ENCODE measurements at places on chromosomes 13 and 19.

DNA sequence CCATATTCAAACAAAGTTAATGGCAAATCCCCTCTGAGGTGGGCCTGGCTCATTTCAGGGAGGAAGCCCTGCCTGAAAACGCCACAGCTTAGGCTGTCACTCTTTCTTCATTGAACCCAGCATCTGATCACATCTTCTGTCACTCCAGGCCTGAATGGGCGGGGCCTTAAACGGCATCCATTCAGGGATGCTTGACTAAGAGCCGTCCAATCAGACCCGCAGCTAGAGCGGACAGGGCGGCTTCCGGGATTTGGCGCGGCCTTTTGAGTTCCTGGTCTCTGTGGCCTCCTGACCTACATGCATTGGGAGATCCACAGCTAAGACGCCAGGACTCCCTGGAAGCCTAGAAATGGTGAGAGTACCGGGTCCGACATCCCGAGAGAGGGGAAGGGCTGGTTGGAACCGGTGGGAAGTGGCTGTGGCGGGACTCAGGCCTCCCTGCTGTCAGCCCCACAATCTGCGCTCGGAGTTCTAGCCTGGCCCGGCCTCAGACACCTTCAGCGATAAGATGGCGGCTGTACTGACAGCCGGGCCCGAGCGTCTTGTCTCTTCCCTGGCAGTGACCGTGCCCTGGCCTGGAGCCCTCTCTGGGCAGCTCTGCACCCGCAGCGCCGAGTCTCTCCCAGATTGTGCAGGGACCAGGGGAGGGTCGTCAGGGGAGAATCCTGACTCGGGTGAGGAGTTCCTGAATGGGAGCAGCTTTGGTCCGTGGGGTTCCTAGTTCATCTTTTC is at the start of gene ZNF723:
Gene ZNF723, plus strand, starts transcription at position 261 of the 732 bp plus-strand sequence. Its CDS starts 89 bp downstream, at position 350.
- DNase-seq, result no peak

- DNase-seq, result no peak
Observed at GRCh38 chr13:29752175-29752574, 98.2 kb downstream of the UBL3 start.

- DNase-seq, result no peak
Observed at GRCh38 chr19:41478875-41479756, 36.2 kb downstream of the ERICH4 start.

DNA sequence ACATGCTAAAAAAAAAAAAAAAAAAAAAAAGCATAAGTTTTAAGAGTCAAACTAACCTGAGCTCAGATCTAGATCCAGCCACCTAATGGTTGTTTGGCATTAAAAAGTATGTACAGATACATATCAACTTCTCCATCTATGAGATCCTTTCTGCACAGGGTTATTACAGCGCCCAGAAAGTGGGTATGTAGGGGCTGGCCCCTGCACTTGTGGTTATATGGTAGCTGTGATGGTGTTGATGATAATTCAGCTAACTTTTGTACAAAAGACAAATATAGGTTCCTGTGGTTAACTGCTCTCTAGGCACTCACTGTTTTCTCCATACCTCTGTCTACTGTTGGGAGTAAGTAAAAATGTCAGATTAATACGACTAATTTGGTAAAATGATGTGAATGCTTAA is 81.7 kb downstream of the TNFRSF19 start:
- no peak for DNase-seq

GRCh38 chr19:17620696-17621095 is 65.2 kb downstream of the COLGALT1 start:
- no peak for DNase-seq

DNA sequence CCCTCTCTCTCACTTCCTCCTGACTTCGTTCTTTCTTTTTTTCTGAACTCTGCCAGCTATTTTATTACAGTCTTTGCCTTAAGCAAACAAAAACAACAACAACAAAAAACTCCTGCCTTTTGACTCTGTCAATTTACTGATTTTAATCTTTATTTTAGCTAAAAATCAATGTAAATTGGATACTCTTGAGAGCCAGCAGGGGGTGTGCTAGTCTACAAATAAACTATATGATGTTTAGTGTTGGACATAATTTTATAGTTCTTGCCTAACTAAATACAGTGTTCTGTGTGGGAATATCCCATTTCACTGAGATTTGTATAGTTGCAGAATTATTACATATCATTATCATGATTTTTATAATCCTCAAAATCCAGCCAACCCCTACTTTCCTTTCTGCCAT is 1199.9 kb upstream of the SPRY2 start:
- no peak for DNase-seq

DNA sequence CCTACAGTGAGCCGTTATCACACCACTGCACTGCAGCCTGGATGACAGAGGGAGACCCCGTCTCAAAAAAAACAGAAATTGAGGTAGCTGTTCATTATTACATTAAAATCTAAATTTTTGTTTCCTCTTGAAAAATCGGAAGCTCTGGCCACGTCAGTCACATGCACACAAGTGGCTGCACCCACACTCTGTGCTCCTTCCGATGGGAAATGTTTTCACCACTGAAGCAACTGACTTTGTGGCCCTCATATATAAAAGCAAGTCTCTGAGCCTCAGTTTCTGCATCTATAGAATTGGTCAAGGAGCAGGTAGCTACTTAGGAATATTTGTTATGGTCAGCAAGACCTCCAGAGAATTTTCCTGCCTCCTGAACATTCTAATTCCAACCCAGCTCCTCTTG is 4.5 kb downstream of the LRRC25 start:
- DNase-seq, result peak; percentile 72

DNA sequence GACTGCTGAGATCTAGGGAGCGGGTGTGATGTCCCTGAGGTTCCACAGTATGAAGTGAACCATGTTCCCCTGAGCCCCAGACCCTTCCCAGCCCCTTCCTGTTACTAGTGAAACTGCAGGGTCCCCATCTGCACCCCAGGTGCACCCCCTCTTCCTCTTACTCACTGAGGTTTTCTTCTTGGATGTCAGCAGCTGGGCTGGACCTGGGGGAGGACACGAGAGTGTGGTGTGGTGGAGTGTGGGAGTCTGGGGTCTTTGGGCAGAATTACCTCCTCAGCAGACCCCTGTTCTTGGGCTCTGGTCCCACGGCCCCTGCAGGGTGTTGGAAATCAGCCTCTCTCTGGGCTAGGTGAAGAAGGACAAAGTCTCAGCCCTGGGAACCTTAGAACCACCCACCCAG is 3.3 kb upstream of the LILRA6 start:
- no peak for DNase-seq
